Thyroid gland (tissue), 4 donors: ENCODE measurements at places on chromosomes 2 and 18. TPM values are rescaled to one million over a fixed set of nuclear protein-coding genes. Genes with fewer than 3 reads are reported as not detected.

DNA sequence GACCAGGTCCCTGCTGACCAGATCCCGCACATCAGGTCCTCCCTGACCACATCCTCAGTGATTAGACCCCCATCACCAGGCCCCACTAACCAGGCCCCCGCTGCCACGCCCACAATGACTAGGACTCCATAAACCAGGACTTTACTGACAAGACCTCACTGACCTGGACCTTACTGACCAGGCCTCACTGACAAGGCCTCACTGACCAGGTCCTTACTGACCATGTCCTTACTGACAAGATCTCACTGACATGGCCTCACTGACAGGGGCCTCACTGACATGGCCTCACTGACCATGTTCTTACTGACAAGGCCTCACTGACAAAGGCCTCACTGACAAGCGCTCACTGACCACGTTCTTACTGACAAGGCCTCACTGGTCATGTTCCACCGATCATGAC, 107.9 kb upstream of the TEKT4 start:
- DNase-seq = no peak

The KCNIP3 gene
- total RNA-seq = 37.1 TPM

DNA sequence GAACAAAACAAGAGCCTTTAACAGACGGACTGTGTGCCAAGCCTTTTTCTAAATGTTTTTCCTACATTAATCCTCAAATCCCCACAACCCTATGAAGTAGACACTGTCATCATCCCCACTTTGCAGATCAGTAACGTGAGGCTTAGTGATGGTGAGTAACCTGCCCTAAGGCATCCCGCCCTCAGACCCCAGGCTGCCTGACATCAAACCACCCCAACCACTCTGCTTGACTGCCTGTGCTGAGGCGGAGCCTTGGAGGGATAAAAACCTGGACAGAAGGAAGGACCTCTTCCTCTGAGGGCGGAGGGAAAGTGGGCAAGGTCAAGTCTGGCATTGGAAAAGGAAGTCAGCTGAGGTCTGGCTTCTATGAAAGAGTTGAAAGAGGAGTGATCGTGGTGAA, 104.6 kb downstream of the SP3 start:
- DNase-seq = no peak

- DNase-seq = no peak
Observed at GRCh38 chr2:44793322-44793870, 148.1 kb upstream of the SIX3 start.

DNA sequence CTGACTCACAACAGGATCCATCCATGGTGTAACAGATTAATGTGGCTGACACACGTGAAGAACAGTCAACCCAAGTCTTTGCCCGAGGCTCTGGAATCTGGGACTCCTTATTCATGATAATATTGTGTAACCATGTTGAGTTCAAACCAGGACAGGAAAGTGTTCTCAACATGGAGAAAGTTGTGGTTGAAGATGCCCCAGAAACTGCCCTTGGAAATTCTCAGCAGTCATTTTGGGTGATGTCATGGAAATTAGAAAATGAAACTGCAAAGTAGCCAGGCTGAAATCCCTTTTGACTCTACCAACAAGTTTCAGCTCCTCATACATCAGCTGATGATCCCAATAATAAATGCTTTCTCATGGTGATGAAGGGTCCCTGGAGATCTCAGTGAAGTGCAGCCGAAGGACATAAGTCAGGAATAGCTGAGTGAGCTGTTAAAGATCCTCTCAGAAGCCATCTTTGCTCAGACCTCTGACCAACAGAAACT, 307.7 kb downstream of the TNS1 start:
- no peak for DNase-seq

DNA sequence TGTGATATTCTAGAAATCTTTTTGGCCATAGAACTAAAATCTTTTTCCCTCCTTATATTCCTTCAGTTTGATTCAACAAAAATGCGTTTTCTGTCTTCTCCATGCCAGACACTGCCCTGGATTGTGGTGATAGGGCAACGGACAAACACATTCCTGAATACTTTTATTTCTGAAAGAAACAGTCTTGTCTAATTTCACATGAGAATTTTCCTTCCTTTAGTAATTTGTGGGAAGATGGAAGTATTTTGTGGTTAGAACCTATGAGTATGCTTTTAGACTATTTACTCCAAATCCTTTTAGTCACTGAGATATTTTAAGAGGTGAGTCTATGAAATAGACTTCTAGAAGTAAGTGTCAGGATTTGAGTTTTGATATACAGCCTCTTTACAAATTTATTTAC, 49.6 kb downstream of the COL5A2 start:
- no peak for DNase-seq

The SDC1 gene
- total RNA-seq = 21.9 TPM

DNA sequence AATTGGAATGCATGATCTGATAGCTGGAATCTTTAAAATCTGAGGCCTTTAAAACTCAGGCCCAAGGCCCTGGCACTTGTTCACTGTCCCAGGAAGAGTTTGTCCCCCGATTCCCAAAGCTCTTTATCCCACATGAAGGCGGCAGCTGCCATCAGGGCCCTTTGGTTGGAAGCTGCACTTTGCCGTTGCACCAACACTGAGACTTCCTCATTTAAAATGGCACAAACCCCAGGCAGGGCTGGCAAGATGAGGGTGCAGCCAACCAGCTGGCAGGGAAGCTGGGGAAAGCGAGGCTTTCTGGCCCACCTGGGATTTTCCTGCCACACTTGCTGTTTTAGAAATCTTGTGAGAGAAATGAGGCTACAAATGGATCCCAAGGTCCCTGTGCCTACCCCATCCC, 6.3 kb downstream of the FLACC1 start:
- DNase-seq = no peak

GRCh38 chr2:217652761-217653639, 349.8 kb downstream of the TNS1 start:
- peak; percentile 89 for DNase-seq

- DNase-seq = no peak
Observed at GRCh38 chr2:84526562-84526961, 10.3 kb downstream of the DNAH6 start.

- DNase-seq = no peak
Observed at GRCh38 chr2:88582030-88582429, 45.2 kb downstream of the EIF2AK3 start.

DNA sequence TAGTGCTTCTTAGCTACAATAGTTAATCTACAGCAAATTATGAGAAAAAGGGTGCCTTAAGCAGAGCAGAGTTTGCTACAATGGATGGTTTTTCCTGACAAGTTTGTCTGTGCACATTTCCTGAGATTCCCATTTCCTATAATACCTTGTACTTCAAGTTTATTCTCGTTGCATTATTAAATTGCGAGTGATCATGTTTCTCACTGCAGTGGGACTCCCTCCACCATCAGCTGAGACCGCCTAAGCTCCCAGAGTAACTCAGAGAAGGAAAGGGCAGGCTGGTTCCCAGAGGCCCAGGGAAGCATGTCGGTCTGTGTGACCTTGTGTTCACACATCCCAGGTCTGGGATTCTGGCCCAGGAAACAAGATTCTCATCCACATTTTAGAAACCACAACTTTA, 162.1 kb downstream of the ARL4C start:
- DNase-seq = no peak

- no peak for DNase-seq
Observed at GRCh38 chr2:213247566-213247965, 36.7 kb upstream of the SPAG16 start.

DNA sequence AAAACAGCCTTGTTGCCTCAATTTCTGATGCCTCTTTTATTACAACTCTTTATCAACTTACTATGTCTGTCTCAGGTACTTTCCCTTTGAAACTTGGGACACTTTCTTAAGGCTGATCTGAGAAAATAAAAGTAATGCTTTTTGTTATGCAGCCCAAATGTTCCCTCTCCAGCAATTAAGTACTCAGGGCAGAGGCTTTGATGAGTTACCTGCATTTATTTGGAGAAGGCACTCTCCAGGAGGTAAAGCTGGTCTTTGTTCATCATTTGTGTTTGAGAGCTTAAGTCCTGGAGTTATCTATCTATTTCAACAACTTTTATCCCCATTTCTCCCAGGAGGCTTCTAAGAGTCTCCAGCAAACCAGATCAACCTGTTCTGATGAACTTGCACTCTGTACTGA, 259.2 kb downstream of the ASXL3 start:
- no peak for DNase-seq

- DNase-seq = no peak
Observed at GRCh38 chr2:28336982-28337627, 55.6 kb upstream of the FOSL2 start.

GRCh38 chr2:42457011-42457410, 36.8 kb downstream of the KCNG3 start:
- DNase-seq = no peak

DNA sequence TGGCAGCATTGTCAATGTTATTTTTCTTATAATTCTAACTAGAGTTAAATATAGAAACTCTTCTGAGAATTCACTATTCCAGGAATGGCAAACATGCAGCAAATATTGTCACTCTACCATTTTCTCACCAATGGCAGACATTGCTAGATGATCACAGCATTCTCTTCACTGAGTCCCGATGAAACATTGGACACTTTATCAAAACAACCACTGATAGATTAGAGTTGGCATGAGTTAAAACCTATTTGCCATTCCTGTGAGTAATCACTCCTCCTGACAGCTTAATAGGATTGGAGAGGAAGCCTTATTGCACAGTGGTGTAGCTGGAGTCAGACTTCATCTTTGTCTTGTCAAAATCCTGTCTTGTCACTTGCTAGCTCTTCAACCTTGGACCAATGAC, 163.9 kb upstream of the THUMPD2 start:
- no peak for DNase-seq

DNA sequence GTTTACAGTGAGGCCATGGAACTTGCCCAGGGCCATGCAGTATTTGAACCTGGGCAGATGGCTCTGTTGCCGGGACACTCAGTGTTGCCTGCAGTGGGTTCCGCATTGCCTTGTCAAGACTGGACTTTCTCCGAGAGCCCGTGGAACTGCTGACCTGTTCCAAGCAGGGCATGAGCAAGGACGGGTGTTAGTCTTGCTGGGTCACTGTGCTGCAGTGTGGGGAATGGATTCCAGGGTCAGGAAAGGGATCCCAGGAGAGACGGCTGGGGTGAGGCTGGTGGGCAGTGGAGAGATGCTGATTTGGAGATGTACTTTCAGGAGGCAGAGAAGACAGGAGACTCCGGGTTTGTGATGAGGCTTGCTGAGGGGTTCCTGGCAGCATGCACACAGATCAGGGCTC, 348.7 kb upstream of the HS6ST1 start:
- no peak for DNase-seq

The GALNT3 gene
- 55.0 TPM for total RNA-seq
